ENCODE measurements at places on chromosomes 7 and 10.

DNA sequence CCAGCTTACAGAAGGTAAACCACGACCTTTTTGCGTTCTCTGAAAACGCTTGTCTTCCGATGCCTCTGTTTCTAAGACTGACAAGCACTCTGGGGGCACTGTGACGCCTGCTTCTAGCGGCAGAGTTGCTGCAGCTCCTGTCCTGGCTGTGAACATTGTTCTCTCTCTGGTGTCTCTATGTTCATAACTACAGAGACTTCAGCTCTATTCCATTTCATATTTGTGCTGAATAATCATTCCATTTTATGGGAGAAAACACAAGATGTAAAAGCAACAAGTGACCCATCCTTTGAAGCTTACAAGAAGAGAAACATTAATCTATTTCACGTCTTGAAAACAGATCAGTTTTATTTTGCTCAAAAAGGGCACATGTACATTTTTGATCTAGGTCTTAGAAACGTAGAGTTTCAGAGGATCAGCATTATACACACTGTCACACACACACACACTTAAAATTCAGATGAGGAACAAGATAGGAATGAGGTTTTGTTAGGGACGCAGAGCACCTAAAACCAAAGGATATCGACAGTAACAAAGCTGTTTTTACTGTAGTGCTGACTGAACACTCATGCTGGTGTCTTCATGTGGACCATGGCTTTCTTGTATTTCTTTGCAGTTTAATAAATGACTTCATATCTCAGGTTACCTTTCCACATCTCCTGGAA is 3.0 kb downstream of the IKZF1 start:
- DNase-seq: no peak

DNA sequence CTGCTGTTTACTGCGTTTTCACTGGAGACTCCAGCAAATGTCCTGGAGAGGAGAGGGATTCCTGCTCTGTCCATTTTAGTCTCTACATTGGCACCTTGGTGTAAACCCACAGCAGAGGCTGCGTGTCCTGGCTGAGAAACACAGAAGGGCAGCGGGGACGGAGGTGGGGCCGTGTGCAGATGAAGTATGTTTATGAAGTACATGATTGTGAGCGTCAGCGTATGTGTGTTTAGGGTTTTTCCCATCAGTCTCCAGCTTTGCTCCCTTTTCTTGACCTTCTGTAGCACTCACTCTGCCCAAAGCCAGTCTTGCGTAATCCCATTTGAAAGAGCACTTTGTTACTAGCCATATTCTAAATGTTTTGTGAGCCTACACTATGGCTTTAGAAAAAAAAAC is 750.7 kb upstream of the SORCS1 start:
- no peak for DNase-seq

GRCh38 chr10:99395750-99396445 is 34.5 kb downstream of the GOT1 start:
- no peak for DNase-seq

- DNase-seq: no peak
Measured at GRCh38 chr7:129890090-129890489, 62.7 kb downstream of the UBE2H start.

GRCh38 chr7:20998309-20998708 is 211.6 kb upstream of the SP8 start:
- no peak for DNase-seq

DNA sequence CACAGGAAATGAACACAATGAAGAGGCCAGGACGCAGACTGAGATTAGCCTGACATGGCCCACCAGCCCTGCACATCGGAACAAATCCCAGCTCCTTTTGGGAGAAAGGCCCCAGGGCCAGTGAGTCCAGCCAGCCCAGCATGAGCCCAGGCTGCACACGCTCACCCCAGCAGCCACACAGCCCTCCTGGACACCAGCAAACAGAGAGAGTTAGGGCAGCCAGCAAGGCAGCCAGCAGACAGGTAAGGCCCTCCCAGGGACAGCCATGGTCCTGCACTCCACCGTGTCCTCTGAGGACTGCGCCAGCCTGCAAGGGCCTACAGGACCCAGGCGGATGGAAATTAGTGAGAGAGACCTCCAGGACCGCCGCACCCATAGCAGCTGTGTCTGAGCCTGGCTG is 8.1 kb upstream of the GRID1 start:
- DNase-seq: peak; percentile 5

- DNase-seq: no peak
Measured at GRCh38 chr7:37323966-37324365, 124.7 kb downstream of the ELMO1 start.

DNA sequence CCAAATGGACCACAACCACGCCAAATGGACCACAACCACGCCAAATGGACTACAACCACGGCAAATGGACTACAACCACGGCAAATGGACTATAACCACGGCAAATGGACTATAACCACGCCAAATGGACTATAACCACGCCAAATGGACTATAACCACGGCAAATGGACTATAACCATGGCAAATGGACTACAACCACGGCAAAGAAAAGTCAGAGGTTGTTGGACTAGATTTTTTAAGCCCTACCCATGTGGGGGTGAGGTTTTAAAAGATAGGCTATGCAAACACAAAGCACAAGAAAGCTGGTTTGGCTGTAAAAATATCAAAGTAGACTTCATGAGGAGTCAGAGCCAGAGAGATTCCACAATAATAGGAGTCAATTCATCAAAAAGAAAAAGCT is 55.8 kb downstream of the NCAPG2 start:
- DNase-seq: no peak

GRCh38 chr7:5677538-5678294 is 103.7 kb downstream of the RNF216 start:
- DNase-seq: peak; percentile 70

GRCh38 chr7:859359-860030 is 16.9 kb upstream of the GET4 start:
- no peak for DNase-seq

GRCh38 chr7:24980534-24981170 is 674 bp upstream of the OSBPL3 start:
- DNase-seq: no peak

- DNase-seq: no peak
Measured at GRCh38 chr7:35900651-35901050, 99.8 kb downstream of the SEPTIN7 start.

- no peak for DNase-seq
Measured at GRCh38 chr10:83272666-83273434, 866.5 kb upstream of the GHITM start.

- no peak for DNase-seq
Measured at GRCh38 chr10:81978238-81978637, 103.2 kb downstream of the NRG3 start.

GRCh38 chr10:35872671-35873070 is 230.6 kb upstream of the FZD8 start:
- no peak for DNase-seq

GRCh38 chr10:31353574-31353973 is 34.6 kb downstream of the ZEB1 start:
- DNase-seq: no peak

GRCh38 chr10:2921956-2922680 is 145.2 kb upstream of the PFKP start:
- DNase-seq: no peak

DNA sequence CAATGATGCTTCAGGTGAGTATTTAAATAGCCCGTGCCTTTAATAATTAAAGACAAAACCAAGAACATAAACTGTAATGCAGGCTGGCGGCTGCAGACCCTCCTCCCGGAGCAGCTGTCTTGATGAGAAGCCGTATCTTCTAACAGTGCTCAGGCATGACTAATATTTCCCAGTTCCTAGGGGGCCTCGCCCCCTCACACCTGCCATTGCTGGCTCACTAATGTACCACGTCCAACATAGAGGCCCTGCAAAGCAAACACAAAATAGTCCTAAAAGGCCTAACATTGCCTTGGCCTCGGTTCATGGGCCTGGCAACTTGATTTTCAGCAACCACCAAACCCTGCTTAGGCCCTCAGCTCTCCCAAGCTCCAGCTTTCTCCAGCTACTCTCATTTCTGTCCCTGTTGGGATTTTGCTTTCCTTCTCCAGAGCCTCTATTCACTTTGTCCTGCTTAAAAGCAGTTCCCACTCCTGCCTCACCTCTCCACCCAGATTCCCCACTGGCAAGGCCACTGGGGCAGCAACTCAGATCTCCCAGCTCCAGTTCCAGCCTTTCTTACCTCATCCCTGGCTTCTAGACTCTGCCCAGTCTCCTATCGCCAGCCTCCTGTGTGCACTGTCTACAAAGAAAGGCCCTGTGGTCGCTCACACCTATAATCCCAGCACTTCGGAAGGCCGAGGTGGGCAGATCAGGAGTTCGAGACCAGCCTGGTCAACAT is 16.2 kb downstream of the SORBS1 start:
- no peak for DNase-seq

GRCh38 chr7:37068038-37068437 is 343.7 kb upstream of the AOAH start:
- DNase-seq: no peak

GRCh38 chr10:122344741-122345258 is 29.7 kb upstream of the PLEKHA1 start:
- DNase-seq: no peak

GRCh38 chr10:80596391-80597257 is 58.9 kb downstream of the SH2D4B start:
- peak; percentile 51 for DNase-seq

DNA sequence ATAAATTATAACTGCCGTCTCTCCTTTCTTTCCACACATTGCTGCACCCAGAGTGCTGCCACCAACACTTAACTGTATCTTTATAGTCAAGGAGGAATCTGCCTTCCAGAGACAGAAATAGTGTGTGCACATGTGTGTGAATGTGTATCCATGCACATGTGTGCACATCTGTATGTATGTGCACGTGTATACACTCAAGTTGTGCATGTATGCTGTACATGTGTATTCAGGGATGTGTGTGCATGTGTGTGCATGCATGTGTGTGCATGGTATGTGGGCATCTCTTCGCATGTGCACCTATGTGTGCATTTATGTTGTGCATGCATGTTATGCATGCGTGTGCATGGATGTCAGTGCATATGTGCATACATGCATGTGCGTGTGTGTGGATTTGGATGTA is 253.3 kb downstream of the KLF6 start:
- no peak for DNase-seq

DNA sequence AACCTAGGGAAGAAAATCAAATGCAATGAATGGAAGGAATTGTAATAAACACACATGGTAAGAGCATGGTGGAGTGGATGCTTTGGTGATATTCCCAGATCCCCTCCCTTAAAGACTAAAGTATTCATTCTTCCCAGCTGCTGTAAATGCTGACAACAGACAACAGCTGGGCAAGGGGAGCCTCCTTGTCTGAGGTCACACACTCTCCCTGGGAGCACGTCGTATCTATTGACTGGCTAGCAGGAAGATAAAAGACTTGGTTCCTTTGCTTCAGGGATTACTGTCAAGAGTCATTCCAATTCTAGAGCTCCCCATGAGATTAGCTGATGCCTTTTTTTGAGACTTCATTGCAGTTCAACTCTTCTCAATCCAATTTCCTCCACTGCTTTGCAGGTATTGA is 443.5 kb upstream of the ETV1 start:
- DNase-seq: no peak

- DNase-seq: no peak
Measured at GRCh38 chr7:107744345-107744750, 406 bp downstream of the CBLL1 start.

DNA sequence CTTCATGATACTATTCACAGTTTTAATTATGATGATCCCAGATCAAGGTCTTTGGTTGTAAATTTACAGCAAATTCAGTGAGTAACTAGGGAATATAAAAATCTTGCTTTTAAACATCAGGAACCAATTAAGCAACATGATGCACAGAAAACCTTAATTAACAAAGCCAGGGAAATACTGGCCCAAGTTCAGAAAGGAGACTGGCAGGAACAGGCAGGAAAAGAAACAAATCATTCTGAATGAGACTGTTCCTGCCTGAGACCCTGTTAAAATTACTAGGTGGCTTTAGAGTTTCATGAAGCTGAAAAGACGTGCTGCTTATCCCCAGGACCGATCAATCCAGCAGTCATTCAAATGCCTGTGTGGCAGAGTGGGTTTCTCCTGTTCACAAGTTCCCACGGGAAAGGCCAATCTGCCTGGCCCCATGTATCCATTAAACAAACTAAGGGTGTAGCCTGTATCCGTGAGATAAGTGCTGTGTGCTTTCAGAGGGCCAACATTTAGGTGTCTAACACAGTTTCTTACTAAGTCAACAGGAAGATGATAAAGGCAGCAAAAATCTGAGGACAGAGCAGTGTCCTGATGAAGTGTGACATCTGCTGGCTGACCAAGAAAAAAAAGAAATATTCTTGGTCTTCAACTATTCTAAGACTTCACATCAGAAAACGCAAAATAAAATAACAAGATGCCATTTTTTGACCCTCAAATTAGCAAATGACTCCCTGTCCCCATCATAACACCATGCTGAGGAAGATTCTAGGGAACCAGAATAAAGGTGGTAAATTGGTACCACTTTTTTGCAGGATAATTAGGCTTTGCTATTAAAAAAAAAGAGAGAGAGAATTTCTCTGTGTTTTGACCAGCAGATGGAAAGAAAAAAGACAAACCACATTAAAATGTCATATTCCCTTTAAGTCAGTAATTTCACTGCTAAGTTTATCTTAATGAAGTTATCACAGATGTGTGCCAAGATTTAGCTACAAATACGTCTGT is 34.2 kb downstream of the PUS7 start:
- DNase-seq: no peak

DNA sequence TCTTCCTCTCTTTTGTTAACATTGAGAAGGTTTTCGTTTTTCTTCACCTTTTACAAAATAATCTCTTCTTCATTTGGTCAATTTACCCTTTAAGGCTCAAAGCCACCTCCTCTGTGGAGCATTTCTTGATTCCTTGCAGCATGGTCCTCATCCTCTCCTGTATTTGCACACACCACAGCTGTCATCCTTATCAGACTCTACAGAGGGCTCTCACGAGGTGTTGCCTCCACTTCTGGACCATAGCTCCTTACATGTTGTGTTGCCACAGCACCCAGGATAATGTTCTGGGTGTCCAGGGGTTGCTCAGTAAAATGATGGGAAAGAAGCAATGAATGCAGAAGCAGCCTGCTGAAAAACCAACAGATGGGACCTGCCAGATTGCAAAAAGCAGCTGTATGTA is 192.8 kb downstream of the SH2D4B start:
- no peak for DNase-seq

- no peak for DNase-seq
Measured at GRCh38 chr7:133771788-133772419, 355.2 kb upstream of the LRGUK start.

DNA sequence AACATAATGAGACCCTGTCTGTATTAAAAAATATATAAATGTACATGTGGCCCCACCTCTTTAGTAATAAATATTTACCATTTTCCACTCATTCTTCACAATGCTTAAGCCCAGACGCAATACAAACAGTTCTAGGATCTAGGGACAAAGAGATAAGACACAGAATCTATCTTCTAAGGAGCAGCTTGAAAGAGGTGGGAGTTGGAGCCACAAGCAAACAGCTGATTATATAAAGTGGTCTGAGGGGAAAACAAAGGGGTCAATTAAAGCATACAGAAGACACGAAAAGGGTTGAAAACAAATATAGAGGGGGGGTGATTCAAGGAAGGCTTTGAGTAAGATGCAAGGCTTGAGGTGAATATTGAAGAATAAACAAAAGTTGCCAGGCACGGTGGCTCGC is 43.1 kb downstream of the UBE2H start:
- no peak for DNase-seq
